Stimulated activated CD8-positive, alpha-beta memory T cell treated with anti-CD3 and anti-CD28 coated beads, Interleukin-15, amount 100 ng/mL, for 4 hours (primary cell): ENCODE measurements at places on chromosomes 3 and 15.

DNA sequence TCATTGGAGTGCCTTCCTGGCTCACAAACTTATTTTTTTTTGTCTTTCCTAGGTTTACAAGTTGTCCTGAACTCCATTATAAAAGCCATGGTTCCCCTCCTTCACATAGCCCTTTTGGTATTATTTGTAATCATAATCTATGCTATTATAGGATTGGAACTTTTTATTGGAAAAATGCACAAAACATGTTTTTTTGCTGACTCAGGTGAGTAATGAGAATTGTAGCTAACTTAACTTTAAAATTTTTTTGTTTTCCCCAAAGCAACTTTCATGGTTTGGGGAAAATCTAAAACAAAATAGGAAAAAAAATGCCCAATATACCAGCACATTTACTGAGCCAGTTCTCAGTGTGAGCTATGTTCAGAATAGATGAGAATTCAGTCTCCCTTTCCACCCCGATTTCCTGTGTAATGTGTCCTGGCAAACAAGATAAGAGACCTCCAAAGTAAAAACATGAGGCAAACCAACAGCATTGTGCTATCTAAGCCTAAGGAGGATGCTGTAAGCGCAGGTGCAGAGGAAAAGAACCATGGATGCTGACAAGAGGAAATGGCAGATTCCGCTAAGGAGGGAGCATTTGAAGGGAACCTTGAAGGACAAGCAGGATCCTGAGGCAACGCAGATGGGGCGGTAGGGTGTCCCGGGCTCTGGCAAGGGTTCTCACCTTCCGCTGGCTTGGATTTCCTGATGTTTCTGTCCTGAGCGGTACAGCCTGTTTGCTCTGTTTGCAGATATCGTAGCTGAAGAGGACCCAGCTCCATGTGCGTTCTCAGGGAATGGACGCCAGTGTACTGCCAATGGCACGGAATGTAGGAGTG, 171.4 kb downstream of the CACNA1D start:
- no peak for DNase-seq

DNA sequence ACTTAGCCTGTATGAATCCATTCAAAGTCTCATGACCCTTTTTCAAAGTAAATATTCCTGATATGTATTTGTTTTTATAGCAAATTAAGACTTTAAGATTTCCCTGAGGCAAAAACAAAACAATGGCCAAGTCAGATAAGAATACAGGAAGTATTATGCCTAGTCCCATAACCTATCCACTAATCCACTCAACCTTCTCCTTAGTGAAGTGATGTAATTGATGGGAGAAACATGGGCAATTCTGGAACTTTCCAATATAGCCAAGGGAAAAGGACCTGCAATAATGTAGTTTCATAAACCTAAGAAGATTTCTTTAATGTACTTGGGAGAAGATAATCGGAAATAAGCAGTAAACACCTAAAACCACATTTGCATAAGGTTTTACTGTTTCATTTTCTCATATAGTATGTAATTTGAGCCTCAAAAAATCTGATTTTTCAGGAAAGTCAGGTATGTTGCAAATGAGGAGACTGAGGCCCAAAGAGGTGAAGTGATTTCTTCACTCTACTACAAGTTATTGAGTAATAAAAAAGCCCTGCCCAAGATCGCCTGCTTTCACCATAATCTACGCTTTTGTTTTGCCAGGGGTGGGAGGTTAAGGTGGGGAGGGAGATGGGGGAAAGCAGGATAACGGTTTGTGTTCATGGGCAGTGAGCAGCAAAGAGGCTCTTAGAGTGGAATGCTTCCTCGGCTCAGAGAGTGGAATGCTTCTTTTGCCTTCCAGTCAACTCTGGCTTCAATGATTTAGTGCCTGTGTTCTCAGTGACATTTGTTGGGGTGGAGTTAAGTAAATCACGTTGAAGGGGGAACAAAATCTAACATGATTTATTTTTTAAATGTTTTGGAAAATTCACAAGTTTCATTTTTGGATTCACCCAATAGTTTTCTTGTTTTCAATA, 95.0 kb upstream of the FNDC3B start:
- DNase-seq, result no peak

- DNase-seq, result no peak
Observed at GRCh38 chr3:114168150-114168549, 10.7 kb downstream of the DRD3 start.

DNA sequence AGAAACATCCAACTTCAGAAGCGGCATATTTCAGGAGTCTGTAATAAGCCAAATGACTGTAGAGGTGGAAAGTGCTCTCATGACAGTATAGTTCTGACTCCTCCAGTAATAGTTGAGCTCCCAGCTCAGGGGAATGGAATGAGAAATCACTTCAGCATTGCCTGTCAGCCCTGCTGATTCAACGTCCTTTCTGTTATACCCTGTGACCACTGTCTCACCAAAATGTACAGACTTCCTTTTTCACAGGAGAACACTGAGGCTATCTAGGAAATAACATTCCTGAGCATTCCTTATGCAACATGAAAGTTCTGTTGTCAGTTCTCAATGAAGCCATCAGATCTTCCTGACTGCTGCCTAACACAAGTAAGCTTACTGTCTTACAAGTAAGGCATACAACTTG, 284.5 kb upstream of the MME start:
- DNase-seq, result no peak

DNA sequence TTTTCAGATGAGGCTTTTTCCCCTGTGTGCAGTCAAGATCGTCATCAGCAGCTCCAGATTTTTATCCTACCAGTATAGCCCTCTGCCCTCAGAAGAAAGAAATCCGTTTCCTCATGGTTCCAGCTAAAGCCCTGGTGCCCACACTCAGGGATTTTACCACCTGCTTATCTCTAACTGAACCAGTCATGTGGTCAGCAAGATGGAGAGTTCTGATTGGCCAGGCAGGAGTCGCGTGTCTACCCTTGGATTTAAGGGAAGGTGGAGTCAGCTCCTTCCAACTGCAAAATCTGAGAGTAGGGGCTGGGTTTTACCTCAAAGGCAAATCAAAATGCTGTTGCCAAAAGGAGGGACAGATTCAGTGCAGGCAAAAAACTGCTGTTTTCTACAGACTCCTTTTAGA, 135.3 kb downstream of the LRTM1 start:
- DNase-seq, result no peak

GRCh38 chr3:102605153-102605552, 170.3 kb downstream of the ZPLD1 start:
- DNase-seq, result no peak

- no peak for DNase-seq
Observed at GRCh38 chr15:31358957-31359701, 32.5 kb downstream of the KLF13 start.

GRCh38 chr15:82540055-82540983, at the start of gene RPS17:
RPS17 (minus strand) TSS chr15:82540457; CDS start chr15:82540428, 29 bp downstream.
- peak; percentile 92 for DNase-seq

GRCh38 chr3:78424656-78425055, 1343.1 kb downstream of the ROBO1 start:
- no peak for DNase-seq

DNA sequence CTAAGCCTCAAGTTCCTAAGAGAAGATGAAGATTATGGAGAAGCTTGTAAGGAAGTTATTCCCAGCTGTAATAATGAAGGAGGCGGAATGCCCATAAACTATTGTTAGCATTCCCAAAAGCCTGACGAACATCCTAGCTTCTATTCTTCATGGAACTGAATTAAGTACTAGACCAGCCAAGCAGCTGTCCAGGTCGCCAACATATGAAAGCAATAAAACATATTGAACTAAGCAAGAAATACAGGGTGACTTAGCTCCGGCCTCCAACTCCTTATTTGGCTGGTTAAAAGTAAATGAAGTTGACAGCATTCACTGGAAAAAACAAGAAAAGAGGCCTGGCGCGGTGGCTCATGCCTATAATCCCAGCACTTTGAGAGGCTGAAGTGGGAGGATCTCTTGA, 174.0 kb upstream of the TPM1 start:
- DNase-seq, result no peak

- DNase-seq, result no peak
Observed at GRCh38 chr3:39637807-39638206, 170.3 kb downstream of the MOBP start.

DNA sequence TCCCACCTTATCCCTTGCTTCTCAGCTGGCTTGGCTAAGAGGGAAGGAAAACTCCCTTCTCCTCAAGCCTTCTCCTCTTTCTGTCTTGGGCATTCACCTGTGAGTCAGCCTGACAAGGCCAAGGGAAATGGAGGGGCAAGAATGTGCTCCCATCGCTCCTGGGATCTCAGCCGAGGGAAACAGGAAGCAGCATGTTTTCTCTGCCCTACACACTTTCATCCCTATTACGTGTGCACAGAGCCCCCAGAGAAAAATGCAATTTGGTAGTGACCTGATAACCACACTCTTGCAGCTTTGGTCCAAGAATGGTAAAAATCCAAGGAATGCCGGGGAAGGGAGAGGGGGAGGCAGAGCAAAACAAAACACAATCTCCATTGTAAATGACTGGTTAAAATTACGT, 32.9 kb upstream of the MTMR10 start:
- DNase-seq, result no peak

- no peak for DNase-seq
Observed at GRCh38 chr3:32960404-32961170, 9.1 kb downstream of the CCR4 start.

DNA sequence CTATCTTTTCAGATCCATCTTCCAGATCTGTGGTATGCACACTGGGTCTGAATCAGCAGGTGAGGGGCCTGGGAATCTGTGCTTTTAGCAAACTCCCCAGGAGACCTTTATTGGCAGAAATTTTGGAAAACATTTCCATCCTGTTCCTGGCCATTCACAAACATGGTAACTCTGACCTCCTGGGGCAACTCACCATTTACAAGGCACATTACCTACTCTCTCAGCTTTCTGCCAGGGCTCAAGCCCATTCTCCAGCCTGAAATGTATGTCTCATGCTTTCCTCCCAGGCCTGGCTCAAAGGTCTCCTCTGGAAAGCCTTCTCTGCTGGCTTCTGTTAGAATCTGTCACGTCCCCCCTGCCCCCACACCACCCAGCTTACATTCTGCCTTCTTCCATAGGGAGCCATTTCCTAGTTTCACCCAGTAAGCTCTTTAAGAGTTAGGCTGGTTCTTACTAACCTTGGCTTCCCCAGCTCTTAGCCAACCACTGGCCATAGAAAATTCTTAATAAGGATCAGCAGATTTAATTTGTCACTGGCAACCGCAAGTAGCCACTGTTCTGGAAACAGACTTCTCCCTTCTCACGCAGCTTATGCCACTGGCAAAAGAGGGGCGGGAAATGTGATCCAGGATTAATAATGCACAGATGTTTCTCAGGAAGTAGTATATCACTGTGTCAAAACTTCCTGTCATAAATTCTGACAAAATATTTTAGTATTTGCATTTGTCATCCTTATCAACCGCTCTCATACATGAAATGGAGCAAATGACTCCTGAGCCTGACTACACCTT, 55.0 kb downstream of the RORA start:
- DNase-seq, result no peak

GRCh38 chr3:165920984-165921383, 83.8 kb upstream of the BCHE start:
- no peak for DNase-seq

GRCh38 chr3:18334837-18335601, 90.1 kb downstream of the SATB1 start:
- no peak for DNase-seq

- DNase-seq, result no peak
Observed at GRCh38 chr3:25910997-25911396, 121.1 kb downstream of the OXSM start.

GRCh38 chr3:179806177-179806576, 153.3 kb downstream of the USP13 start:
- no peak for DNase-seq

GRCh38 chr3:102761766-102762165, 327.0 kb downstream of the ZPLD1 start:
- DNase-seq, result no peak

DNA sequence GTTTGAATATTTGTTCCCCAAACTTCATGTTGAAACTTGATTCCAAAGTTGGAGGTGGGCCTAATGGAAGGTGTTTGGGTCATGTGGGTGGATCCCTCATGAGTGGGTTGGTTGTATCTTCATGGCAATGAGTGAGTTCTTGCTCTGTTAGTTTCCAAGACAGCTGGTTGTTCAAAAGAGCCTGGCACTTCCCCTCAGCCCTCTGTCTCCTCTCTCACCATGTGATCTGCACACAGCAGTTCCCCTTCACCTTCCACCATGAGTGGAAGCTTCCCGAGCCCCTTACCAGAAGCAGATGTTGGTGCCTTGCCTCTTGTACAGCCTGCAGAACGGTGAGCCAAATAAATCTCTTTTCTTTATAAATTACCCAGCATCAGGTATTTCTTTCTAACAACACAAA, 327.1 kb upstream of the SLCO3A1 start:
- DNase-seq, result no peak

GRCh38 chr3:78645628-78646310, 1122.0 kb downstream of the ROBO1 start:
- no peak for DNase-seq

DNA sequence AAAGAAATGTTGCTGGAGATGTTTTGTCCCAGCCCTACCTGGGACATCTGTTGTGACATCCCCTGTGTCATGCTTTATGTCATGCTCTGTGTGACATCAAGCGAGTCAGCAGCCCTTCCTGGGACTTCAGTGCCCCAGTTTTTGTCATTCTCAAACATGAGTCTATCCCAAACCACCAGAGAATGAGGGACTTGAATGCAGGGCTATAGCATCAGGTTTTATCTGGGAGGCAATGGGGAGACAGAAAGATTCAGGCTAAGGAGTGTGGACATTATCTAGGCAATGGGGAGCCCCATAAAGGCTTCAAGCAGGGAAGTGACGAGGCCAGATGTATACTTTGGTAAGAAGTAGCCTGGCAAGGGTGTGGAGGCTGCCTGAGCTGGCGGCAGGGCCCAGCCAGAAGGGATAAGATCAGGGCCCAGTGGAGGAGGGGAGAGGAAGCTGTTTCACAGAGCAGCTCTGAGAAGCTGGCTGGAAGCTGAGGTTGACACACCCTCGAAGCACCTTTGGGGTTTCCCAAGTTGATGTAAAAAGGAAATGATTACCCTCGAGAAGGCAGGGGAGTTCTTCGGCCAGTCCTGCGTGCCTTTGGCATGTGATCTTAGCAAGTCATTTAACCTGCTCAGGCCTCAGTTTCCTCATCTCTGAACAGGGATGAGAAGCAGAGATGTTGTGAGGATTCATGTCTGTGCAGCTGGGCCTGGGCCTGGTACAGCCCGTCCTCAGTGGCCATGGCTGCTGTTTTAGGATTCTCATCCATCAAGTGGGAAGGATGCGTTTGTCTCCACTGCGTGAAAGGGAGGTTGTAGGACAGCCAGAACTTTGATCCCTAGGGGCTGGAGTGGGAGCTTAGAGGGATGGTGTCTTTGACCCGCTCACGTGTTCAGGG, 34.3 kb downstream of the IRAK2 start:
- peak; percentile 37 for DNase-seq
